RCC 7860 (cell line): ENCODE measurements at places on chromosomes 6 and 20.

- peak; percentile 79 for DNase-seq
Measured at GRCh38 chr6:28742668-28743270, 181.0 kb downstream of the TRIM27 start.

GRCh38 chr6:153966001-153966400, 73.0 kb upstream of the OPRM1 start:
- peak; percentile 75 for DNase-seq

DNA sequence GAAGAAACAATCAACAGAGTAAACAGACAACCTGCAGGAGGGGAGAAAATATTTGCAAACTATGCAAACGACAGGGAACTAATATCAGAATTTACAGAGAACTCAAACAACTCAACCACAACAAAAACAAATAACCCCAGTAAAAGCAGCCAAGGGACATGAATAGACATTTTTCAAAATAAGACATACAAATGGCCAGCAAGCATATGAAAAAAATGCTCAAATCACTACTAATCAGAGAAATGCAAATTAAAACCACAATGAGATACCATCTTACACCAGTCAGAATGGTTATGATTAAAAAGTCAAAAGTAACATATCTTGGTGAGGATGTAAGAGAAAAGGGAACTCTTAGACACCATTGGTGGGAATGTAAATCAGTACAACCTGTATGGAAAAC, 215.0 kb downstream of the THBS2 start:
- no peak for DNase-seq

DNA sequence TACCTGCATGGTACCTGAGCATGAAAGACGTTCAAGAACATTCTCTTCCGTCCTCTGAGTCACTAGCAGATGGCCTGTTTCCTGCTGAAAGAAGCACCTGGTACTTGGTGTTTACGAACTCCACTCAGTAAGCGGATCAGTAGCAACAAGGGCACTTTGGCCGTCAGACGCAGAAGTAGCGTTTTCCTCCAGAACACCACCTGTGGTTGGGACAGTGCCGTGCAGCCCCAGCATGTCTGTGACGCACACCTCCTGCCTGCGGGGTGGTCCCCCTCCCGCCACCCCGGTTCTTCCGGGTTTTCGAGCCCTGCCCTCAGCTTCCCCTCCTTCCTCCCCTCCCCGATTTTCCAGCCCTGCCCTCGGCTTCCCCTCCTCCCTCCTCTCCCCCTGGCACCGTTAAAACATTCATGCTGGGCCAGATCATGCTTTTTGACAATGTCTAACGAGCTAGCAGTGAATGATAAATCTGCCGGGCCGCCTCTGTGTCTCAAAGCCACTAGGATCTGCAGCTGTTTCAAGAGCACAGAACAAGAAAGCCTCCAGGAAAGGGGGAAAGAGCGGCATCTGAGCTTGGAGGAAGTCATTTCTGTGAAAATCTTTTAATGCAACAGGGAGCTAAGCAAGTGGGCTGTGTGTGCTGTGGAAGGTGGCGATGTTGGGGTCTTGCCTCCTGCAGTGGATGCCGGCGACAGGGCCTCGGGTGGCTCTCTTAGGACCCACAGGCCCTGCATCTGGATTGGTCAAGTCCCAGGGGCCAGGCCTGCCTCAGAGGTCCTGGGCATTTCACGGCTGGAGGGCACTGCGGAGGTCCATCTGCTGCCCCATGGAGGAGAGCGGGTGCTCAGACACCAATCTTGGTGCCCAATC, 207.9 kb downstream of the ERMARD start:
- no peak for DNase-seq

- DNase-seq = no peak
Measured at GRCh38 chr6:56819604-56820003, 135.3 kb upstream of the BEND6 start.

GRCh38 chr6:42402184-42402583, 49.5 kb downstream of the TRERF1 start:
- no peak for DNase-seq

GRCh38 chr6:3228771-3229565, 1.5 kb upstream of the TUBB2B start:
- DNase-seq = no peak

- DNase-seq = no peak
Measured at GRCh38 chr20:23159947-23160318, 73.8 kb upstream of the CD93 start.

DNA sequence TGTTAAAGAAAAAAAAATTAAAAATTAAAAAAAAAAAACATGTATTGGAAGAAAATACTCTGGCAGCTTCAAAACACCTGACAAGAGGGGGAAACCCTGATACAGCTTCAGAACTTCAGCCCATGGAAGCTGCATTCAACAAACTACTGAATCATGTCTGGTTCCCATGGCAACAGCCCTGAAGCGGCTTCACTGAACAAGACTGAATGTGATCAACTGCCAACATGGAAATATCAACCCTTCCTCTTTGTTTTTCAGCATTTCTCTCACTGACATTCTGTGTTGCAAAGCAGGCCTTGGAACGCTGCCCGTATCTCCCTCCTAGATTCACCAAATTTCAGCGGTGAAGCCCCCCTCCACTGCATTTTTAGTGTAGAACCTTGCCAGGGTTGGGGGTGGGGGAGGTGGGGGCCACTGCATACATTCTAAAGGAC, 91.3 kb upstream of the SHLD1 start:
- peak; percentile 7 for DNase-seq

- DNase-seq = peak; percentile 39
Measured at GRCh38 chr6:159279790-159280277, 110.6 kb downstream of the FNDC1 start.

GRCh38 chr20:10555865-10556308, 117.9 kb downstream of the JAG1 start:
- DNase-seq = peak; percentile 69
